ENCODE measurements at places on chromosomes 6 and 20. TPM values are rescaled to one million over a fixed set of nuclear protein-coding genes. Genes with fewer than 3 reads are reported as not detected.

Gene HDAC2
- 98.6 TPM for total RNA-seq

DNA sequence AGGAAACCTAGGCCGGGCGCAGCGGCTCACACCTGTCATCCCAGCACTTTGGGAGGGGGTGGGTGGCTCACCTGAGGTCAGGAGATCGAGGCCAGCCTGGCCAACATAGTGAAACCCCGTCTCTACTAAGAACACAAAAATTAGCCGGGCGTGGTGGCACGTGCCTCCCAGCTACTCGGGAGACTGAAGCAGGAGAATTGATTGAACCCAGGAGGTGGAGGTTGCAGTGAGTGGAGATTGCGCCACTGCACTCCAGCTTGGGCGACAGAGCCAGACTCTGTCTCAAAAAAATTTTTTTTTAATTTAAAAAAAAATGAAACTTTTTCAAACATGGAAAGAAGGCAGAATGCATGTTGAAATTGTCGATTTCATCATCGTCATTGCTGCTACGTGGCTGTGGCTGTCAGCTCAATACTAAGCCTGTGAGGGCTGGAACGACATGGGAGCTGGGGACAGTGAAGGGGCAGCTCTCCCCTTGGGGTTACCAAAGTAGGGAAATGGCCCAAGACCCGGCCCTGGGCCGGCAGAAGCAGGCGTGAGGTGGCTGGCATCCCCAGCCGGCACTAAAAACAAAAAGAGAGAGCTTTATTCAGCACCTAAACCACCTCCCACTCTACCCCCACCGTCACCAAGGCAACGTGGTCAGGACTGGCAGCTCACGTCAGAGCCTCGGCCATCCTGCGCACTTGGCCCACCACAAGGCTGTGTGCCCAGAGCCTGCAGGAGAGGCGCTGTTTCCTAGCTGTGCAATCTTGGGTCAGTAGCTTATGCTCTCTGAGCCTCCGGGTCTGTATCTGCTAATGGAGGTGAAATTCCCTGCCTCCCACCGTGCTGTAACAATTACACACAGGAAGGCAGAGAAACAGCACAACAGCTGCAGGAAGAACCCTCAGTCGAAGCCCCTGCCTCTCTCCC is 30.8 kb downstream of the AGPAT4 start:
- DNase-seq: peak; percentile 42

Gene SNAI1
- 0.62 TPM for total RNA-seq

GRCh38 chr20:47318027-47318585 is 38.4 kb downstream of the ZMYND8 start:
- DNase-seq: peak; percentile 52

- no peak for DNase-seq
These were observed at the start of gene STK35 for GRCh38 chr20:2101057-2101864. STK35 (plus strand) TSS chr20:2101827; CDS start chr20:2101882, 55 bp downstream.

DNA sequence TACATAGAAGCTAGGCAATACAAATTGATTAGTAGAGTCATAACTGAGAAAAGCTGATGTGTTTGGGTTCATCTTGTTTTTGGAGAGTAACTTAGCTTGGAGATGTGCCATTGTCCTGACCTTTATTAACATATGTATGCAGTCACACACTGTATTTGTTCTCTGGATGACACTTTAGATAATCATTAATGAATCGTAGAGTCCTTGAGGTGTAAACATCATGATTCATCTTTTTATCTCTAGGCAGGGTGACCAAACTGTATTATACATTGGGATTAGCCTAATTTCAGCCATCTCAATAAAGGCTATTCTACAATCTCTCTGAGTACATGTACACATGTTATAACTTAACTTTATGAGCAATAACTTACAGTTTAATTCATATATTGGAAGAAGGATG is 3.6 kb upstream of the MTCL3 start:
- DNase-seq: no peak

- no peak for DNase-seq
These were observed 19.8 kb downstream of the GMPR start for GRCh38 chr6:16257999-16258708.

DNA sequence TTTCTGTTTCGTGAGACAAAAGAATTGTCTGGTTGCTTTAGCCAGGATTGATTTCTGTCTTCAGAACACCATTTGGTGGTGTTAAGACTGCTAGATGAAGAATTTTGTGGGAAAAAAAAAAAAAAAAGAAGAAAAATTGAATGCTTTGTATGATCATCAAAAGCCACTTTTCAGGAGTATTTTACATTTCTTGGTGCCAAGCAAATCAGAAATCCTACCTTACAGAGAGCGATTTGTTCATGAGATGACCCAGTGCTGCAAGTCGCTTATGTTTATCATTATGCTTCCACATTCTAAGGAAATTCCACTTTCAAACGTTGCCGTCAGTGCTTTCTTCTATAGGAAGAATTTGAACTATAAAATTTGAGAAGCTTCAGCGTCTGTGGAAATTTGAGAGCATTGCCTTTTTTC is 228.7 kb downstream of the BCKDHB start:
- DNase-seq: peak; percentile 29

Gene DHX35
- total RNA-seq: 12.1 TPM

DNA sequence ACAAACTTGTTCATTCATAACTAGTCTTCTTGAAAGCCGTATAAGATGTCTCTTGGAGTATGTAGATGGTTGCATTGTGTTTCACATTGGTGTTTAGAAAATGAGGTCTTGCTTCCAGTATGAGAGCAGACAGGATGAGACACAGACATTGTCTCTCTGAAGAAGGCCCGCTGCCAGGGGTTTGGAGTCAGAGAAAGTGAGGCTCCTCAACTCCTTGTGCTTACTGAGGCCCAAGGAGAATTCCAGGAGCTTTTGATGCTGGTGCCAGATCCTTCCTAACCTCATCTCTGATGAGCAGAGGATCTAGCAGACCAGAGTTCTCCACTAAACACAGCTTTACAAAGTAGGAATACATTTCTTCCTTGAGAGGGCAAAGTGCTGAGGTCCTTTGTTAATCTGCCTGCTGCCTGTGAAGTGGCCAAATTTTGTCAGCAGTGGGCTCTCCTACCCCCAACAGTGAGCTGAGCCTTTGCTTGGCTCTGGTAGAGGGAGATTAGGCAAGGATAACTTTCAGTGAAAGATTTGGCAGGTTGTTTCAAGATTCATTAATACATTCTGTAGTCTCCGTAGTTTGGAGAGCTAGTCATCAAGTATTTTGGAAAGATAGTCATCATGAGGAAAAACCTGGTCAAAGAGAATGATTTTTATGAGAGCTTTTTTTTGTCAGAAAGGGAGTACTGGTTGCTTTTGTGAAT is 9.7 kb downstream of the MAPRE1 start:
- DNase-seq: no peak

- DNase-seq: no peak
These were observed at the start of gene GNMT for GRCh38 chr6:42960243-42961019. GNMT (plus strand) TSS chr6:42960754; CDS start chr6:42960768, 14 bp downstream.

Gene ZNF318
- total RNA-seq: 11.0 TPM

DNA sequence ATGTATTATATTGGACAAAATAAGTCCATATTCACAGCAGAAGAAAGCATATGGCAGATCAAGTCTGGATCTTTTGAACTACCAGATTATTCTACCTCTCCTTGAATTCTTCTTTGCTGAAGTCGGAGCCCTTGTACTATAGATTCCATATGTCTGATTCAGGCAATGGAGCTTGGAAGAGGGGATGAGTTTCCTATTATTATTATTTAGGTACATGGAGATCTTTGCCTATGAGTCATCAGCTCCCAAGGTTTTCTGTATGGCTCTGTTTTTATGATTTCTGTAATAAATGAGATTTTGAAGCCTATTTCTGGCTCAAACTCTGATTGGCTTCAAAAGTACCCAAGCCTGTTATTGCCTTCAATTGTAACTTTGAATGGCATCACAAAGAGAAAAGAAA is 72.0 kb downstream of the OPRM1 start:
- DNase-seq: no peak

GRCh38 chr20:48841875-48842529 is 14.2 kb upstream of the PREX1 start:
- DNase-seq: peak; percentile 93

- no peak for DNase-seq
These were observed 13.9 kb downstream of the TNFAIP3 start for GRCh38 chr6:137880746-137881521.

DNA sequence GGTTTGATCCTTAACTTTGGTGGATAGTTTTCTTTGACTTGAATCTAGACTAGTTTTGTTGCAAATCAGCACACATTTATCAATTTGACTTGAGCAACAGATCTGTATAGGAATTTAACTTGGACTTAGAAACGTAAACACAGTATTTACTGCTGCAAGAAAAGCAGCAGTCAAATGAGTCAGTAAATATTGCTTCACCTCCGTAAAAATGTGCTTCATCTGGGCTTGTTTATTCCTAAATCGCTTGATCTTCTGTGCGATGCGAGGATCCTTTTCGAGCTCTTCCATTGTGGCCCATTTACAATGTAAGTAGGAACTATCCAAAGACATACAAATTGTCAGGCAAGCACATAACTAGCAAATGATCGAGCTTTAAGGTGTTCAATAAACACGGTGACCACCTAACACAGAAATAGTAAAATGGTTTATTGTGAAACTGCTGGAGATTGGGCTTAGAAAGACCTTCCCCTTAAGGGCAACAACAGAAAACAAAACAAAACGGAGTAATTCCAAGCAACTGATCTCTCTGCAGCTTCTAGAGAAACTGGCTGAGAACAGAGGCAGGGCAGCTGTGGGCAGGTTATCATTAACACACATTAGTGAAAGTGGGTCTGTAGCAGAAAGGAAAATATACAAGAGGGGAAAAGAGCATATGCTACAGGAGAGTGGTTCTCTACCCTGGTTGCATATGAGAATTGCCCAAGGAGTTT is 120.8 kb downstream of the CHD6 start:
- DNase-seq: no peak

Gene FILIP1
- 0.29 TPM for total RNA-seq

DNA sequence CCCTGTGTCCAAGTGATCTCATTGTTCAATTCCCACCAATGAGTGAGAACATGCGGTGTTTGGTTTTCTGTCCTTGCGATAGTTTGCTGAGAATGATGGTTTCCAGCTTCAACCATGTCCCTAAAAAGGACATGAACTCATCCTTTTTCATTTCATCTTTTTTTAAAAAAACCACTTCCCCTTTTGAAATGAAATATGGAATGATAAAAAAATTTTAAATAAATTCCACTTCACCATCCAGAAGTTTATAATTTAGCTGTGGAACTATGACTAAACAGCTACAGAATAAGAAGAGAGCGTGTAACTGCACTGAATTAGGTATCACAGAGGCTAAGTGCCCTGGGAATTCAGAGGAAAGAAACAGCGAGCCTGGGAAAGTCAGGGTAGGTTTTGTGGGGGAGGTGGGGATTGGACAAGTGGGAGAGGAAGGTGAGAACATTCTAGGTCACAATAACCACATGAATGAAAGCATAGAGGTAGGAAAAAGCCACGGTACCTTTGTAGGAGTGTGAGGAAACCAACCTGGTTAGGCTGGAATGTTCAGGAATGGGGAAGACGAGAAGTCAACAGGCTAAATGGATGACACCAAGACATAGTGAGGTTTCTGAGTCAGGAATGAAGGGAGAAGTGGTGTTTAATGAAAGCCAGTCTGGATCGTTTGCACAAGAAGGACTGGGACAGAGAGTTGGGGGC is 11.0 kb downstream of the TRIM10 start:
- DNase-seq: no peak

- DNase-seq: no peak
These were observed 22.0 kb upstream of the VSTM2L start for GRCh38 chr20:37880726-37881591.

Gene FAXC
- total RNA-seq: 10.9 TPM

DNA sequence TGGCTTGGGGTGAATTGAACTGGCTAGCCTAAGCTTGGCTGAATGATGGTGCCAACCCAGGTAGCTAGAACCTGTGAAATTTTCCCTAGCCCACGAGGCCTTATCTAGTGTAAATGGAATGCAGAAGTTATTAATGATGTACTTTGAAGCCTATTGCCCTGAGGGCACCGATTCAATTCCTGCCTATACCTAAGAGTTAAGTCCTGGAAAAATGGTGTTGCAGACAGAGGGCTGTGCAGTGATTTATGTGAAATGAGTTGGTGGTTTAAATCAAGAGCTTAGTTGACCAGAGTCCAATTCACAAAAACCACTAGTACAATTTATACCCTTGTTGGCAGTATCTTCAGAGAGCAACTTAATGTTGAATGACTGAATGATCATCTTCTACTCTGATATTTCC is 373.8 kb upstream of the JAG1 start:
- DNase-seq: peak; percentile 65

DNA sequence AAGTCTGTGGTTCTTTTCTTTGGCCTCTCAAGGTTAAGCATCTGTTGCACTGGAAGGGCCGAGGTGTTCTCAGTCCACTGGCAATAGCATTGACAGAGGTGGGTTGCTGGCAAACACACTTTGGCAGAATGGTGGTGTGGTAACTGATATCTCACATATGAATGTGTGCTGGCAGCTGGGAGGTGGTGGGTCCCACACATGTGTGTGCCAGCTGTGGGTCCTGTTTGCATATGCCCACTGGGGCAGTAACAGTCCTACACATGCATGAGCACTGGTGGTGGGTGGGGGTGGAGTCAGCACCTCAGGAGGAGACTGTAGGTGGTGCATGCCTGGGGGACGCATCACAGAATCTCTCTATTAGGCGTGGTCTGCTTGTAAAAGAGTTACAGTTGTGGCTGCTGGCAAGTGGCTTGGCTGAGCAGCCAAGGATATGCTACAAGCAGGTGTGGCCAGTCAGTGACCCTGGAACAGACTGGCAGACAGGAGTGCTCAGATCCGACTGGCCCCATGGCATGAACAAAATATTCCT is 934.3 kb downstream of the GRIK2 start:
- DNase-seq: no peak

- no peak for DNase-seq
These were observed 13.3 kb downstream of the ANKRD60 start for GRCh38 chr20:58215116-58215515.

- DNase-seq: no peak
These were observed 18.2 kb upstream of the AVP start for GRCh38 chr20:3102575-3103368.

Gene SLCO4A1
- 34.8 TPM for total RNA-seq

DNA sequence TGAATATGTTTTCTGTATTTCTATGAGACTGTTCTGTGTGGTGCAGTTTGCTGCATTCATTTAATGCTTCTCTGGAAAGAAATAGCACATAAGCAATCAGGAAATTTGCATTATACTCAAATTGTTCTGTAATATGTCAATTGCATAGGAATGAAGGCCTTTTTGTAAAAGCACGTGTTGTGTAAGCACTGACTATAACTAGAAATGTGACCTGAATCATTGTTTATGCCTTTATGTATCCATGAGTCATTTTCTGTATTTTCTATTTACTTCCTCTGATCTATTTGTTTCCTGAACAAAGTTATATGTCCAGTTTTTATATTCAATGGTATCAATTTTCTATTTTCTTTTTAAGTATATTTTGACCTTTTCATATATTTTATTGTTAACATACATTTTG is 1455.3 kb downstream of the GRIK2 start:
- DNase-seq: no peak

Gene NKX2-2
- 4.4 TPM for total RNA-seq

DNA sequence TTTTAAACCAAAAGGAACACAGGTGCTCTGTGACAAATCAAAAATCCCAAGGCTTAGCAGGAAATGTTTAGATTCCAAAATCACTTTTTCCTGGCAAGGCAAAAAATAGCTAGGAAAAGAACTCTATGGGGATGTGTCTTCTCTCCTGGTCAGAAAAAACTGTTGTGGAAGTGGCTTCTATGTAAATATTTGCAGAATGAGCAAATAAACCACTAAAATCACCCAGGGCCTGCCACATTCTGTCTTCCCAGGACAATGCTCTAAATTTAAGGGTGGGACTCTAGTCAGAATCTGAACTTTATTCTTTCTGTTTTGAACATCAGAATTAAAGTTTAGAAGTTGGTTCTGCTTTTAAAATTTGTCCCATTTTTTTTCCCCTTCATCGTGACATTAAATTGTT is 29.3 kb downstream of the GCM1 start:
- DNase-seq: peak; percentile 13

Gene KCNQ2
- total RNA-seq: 0.31 TPM

Gene ABCF1
- total RNA-seq: 45.7 TPM

Gene AFDN
- total RNA-seq: 29.9 TPM

Gene PMEPA1
- total RNA-seq: 10.5 TPM
